Activated naive CD4-positive, alpha-beta T cell treated with anti-CD3 and anti-CD28 coated beads, Interleukin-2, amount 50 U/mL, for 72 hours (primary cell): ENCODE measurements at places on chromosomes 4 and X.

GRCh38 chr4:159736411-159736810, 633.5 kb downstream of the RAPGEF2 start:
- no peak for DNase-seq

DNA sequence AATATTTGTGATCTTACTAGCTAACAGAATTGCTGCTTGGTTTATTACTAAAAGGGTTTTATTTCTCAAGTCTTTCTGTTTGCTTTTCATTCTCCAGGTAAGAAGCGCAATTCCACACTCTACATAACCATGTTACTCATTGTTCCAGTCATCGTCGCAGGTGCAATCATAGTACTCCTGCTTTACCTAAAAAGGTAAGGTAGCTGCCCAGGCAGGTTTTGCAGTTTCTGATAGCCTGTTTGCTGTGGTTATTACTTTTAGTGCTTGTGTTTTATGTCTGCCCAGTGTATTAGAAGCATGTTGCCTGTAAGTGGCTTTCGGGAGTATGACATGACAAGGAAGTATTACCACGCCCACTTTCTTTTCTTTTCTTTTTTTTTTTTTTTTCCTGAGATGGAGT, 46.4 kb downstream of the IL13RA1 start:
- no peak for DNase-seq

GRCh38 chrX:46957297-46957696, 45.1 kb downstream of the JADE3 start:
- no peak for DNase-seq

DNA sequence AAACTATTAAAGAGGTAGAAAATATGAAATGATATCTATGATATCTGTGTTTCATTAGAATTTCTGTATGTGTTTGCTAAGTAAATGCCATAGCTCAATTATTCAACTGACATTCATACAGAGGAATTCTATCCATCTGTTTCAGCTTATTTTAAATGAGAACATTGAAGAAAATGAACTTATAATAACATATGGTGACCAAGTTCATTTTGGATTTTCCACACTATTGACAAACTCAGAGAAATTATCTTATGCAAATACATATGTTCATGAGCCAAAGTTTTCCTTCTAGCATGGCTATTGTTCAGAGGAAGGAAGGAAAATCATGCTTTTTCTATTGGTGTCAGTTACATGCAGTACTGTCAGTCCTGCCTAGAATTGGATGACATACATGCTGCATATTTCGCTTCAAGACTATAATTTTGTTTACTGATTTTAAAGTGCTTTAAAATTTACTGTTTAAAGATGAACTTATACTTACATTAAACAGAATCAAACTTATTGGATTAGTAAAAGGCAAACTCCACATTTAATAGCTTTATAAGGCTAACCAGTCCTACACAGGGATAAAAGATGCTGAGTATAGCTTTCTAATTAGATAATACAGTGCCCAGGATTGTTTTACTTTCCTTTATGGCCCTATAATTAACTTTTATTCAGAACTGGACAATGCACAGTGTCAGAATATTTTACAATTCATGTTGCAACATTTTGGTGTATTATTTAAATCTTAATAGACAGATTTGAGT, 646.2 kb downstream of the TRAM1L1 start:
- no peak for DNase-seq

DNA sequence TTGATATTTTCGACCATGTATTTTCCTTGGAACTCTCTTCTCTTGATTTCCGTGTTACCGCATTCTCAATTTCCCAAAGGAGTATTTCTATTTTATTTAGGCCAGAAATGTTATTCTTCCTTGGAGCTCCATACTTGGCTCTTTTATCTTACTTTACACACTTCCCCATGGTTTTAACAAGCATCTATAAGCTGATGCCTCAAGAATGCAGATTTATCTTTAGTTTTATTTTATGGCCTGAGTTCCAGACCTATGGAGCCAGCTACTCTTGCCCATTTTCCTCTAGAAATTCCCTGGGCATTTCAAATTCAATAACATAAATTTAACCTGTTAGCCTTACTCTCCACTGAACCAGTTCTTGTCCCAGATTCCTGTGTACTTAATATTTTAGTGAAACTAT, 43.7 kb downstream of the SULT1E1 start:
- DNase-seq = no peak

DNA sequence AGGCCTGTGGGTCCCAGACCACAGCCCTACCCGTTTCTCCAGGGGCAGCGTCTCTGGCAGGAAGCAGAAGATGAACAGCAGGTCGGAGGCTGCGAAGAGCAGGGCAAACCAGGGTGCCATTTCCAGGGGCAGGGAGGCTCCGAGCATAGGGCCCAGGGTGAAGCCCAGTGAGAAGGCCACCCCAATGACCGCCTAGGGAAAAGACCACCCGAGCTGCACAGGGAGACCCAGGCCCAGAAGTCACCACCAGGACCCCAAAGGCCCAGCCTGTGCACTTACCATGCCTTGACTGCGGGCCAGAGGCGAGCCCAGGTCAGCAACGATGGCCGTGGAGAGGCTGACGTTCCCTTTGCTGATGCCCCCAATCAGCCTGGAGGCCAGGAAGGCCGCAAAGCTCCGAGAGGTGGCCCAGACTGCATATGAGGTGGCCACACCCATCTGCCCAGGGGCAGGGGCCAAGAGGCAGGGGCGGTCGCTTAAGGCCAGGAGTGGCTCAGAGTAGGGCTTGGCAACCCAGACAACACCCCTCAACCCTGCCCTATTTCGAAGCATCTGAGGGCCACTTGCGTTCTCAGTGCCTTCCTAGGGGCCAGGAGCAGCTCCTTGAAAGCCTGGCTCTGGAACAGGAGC, 30.8 kb downstream of the NOP14 start:
- no peak for DNase-seq

DNA sequence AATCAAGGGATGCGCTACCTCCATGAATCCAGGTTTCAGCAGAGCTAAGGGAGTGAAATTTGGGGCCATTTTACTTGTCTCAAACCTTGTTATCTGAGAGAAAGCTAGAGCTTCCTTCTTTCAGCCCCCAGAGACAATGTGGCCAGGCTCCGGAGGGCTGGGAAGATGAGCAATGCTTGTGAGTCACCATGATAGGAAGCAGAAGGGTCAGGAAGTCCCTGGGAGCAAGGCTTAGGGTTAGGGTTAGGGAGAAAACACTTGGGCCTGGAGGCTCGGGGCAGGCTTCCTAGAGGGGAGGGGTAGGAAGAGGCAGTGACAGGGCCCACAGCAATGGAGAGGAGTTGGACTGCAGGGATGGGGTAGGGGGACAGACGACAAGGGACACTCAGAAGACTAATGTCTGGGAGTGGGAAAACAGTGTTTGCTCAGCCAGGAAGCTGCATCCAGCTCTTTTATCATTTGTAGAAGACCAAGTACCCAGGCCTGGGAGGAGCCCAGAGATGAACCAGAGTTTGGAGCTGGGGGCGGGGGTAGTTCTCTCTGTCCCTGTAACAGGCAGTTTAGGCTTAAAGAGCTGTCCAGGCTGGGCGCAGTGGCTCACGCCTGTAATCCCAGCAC, 16.4 kb upstream of the PORCN start:
- DNase-seq = no peak

GRCh38 chr4:105637408-105638176, 70.9 kb downstream of the INTS12 start:
- no peak for DNase-seq

DNA sequence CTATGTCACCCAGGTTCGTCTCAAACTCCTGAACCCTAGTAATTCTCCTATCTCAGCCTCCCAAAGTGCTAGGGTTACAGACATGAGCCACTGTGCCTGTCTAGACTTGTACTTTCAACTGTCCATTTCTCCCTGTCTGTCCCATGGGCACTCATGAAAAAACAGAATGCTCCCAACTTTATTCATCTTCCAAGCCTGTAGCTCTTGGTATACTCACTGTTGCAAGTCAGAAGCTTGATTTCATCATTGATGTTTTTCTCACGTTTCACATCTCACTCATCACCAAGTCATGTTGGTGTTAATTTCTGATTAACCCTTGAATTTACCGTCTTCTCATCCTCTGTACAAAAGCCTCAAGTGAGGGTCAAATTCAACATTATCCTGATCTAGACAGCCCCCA, 7.3 kb upstream of the SRP72 start:
- DNase-seq = no peak

GRCh38 chr4:168677063-168677462, 180.2 kb downstream of the PALLD start:
- no peak for DNase-seq

GRCh38 chr4:84389406-84389805, 109.7 kb downstream of the NKX6-1 start:
- no peak for DNase-seq

- DNase-seq = no peak
These were observed 192.2 kb upstream of the ARX start for GRCh38 chrX:25207803-25208475.

- no peak for DNase-seq
These were observed 6.2 kb downstream of the CLCN3 start for GRCh38 chr4:169626331-169627282.

- no peak for DNase-seq
These were observed 93.4 kb upstream of the RXFP1 start for GRCh38 chr4:158428242-158428641.

DNA sequence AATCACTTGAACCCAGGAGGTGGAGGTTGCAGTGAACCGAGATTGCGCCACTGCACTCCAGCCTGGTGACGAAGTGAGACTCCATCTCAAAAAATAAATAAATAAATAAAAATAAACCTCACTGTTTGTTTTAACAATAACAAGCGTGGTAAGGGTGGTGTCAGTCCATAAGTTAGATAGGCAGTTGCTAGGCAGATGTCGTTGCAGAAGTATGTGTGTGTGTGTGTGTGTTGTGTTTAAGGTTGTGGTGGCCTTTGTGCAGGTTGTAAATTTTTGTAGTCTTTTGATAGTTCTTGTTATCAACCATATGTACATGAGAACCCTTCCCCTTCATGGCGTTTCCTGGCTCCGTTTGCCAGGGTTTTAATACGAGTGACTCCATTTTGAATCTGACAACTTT, 4.0 kb upstream of the AASDH start:
- no peak for DNase-seq

- no peak for DNase-seq
These were observed 1389.5 kb downstream of the FAM133A start for GRCh38 chrX:95063554-95063953.

DNA sequence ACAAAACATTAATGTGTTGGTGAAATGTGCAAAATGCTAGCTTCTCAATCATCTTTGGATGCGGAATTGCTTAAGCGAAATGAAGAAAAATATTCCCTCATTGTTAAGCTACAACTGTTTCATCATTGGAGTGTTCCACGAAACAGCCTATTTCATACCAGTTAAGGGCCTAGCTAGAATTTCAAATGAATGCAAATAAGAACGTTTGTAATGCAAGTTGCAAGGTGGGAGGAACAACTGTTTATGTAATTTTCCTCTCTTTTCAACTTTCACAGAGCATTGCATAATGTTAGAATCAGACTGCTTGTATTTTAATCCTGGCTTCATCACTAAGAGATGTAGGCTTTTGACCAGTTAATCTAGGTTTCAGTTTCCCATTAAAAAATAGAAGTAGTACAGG, 480.1 kb downstream of the IL1RAPL1 start:
- DNase-seq = no peak

DNA sequence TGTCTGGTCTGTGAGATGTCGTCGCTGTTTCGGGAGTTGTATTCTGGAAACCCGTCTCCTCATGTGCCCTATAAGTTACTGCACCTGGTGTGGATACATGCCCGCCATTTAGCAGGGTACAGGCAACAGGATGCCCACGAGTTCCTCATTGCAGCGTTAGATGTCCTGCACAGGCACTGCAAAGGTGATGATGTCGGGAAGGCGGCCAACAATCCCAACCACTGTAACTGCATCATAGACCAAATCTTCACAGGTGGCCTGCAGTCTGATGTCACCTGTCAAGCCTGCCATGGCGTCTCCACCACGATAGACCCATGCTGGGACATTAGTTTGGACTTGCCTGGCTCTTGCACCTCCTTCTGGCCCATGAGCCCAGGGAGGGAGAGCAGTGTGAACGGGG, 1.4 kb downstream of the USP27X start:
- no peak for DNase-seq

- DNase-seq = no peak
These were observed 18.0 kb upstream of the PDZD4 start for GRCh38 chrX:153848325-153848724.

GRCh38 chr4:151599863-151600262, 160.9 kb downstream of the GATB start:
- no peak for DNase-seq

DNA sequence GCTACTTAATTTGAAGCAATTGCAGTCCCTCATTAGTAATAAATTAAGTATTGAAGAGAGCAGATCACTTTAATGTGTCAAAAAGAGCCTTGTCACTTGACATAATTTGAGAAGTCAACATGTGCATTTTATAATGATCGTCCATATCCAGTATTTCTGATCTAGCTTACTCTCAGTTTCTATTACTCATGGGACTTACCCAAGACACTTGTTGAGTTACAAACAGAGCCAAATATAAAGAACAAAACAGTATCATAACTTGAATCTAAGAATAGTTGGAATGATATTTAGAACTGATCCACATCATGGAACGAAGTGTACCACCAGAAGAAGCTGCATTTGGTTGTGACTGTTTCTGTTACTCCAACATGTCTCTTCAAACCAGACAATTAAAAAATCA, 54.7 kb downstream of the SLITRK4 start:
- DNase-seq = no peak

GRCh38 chrX:68867458-68868112, 38.8 kb downstream of the EFNB1 start:
- no peak for DNase-seq

- peak; percentile 55 for DNase-seq
These were observed 67.2 kb upstream of the C1GALT1C1 start for GRCh38 chrX:120697053-120697452.

GRCh38 chrX:69036674-69037573, 128.3 kb downstream of the PJA1 start:
- no peak for DNase-seq

- DNase-seq = no peak
These were observed 178.4 kb upstream of the BMP3 start for GRCh38 chr4:80852061-80852460.

GRCh38 chrX:101383679-101384205, 2.2 kb downstream of the BTK start:
- DNase-seq = no peak

DNA sequence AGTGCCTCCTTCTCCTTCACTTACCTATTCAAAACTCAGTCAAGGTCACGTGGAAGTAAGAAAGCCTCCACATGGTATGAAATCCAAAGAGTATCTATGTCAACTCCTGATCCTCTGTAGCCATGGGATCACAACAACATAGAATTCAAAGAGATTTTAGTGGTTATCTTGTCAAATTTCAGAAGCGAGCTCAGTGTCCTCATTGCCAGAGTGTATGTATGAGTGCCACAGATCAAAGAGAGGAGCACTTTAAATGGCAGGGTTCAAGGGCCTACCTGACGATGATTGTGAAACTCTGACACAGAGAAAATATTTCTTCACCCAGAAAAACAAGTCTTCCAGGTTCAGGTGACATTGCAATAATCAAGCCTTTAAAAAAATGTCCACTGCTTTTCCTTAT, 1.2 kb upstream of the ACE2 start:
- DNase-seq = no peak

DNA sequence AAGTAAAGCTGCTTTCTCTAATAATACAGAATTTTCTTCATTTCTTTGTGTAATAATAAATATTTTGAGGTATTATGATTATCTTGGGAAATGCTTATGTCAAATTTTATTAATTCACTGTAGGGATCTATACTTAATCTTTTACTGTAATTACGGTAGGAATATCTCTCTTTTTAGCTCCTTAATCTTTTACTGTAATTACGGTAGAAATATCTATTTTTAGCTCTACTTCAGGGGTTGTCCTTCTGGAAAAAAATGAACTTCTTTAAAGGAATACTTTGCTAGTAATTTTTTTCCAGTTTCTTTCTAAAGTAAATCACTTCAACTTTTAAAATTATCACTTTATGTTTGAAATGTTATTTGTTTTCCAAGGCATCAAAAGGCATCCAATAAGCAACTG, 2229.4 kb upstream of the AGA start:
- no peak for DNase-seq
